NCI-H1417 (cell line): ENCODE measurements at places on chromosomes 2 and 18.

- no peak for DNase-seq
Measured at GRCh38 chr2:130845505-130846085, 8.9 kb downstream of the ARHGEF4 start.

- no peak for DNase-seq
Measured at GRCh38 chr2:194765723-194766122, 891.3 kb upstream of the SLC39A10 start.

- DNase-seq, result no peak
Measured at GRCh38 chr2:17966798-17967197, 88.3 kb downstream of the KCNS3 start.

GRCh38 chr18:37107748-37108522 lies 279.0 kb downstream of the KIAA1328 start:
- no peak for DNase-seq

GRCh38 chr2:226130192-226130591 lies 669.4 kb downstream of the IRS1 start:
- DNase-seq, result no peak

GRCh38 chr2:61670591-61671501 lies 132.7 kb upstream of the XPO1 start:
- DNase-seq, result no peak

DNA sequence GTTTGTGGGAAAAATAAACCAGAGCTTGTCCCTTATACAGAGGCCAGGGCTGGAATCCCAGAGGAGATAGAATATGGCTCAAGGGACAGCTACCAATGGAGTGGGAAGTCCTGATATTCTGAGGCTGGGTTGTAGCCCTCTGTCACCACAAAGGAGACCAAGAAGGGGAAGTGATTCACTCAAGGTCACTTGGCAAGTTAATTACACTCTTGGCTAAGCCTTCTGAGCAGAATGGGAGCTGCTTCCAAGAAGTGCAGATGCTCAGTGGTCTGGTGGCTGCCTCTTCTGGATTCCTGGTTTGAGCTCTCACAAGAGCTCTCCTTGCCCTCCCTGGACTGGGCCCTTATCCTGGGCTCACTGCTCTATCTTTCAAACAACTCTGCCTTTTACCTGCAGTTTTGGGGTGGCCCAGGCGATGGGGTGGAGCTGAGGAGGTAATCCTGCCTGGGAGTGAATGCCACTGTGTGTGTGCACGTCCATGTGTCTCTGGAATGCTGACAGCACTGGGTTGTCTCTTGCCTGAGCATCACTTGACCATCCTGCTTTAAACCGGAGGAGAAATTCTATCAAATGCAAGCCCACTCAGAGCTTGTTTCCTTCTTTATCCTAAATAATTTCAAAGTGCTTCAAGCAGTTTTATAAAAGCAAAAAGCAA lies 168.2 kb downstream of the KCNS3 start:
- no peak for DNase-seq

- DNase-seq, result no peak
Measured at GRCh38 chr2:20226152-20226545, 1.2 kb upstream of the SDC1 start.

DNA sequence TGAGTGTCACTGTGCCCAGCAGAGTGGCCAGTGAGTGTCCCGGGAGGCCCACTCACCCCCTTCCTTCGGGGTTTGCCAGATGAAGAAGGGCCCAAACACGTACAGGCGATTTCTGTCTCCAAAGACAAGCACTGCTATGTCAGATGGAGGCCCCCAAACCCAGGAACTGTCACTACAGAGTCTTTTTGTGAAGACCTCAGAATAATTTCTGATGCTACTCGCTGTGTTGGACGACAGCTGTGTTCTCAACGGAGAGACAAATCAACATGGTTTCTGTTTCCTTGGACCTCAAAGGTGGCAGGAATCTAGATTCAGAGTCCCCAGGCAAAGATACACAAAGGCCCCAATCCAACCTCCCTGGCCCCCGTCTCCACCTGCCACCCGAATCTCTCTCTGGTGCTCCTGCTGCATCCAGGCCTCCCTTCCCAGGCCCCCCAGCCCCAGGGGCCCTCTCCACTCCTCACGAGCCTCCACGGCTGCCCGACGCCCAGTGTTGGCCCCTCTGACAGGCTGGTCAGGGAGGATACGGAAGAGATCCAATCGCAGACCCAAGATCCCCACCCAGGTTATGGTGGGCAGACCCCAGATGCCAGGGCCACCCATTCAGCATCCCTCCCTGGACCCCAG lies 2.4 kb upstream of the GPR17 start:
- no peak for DNase-seq
